ENCODE measurements at places on chromosomes 6 and 20.

GRCh38 chr20:44973053-44973452, 6.7 kb downstream of the STK4 start:
- no peaks in the 10 kb centered on the region for H3K4me1 ChIP-seq
- H3K4me3 ChIP-seq, result no peak overlapping the region
- DNase-seq, result no peak
- H3K36me3 ChIP-seq, result peaks cover 34% of the 10 kb centered on the region
- H3K27me3 ChIP-seq, result no peaks in the 10 kb centered on the region

- no peaks in the 10 kb centered on the region for H3K27me3 ChIP-seq
- H3K4me3 ChIP-seq, result no peak overlapping the region
- no peak for DNase-seq
- H3K27ac ChIP-seq, result no peak overlapping the region
These were observed 51.1 kb upstream of the TMEM170B start for GRCh38 chr6:11486486-11486885.

DNA sequence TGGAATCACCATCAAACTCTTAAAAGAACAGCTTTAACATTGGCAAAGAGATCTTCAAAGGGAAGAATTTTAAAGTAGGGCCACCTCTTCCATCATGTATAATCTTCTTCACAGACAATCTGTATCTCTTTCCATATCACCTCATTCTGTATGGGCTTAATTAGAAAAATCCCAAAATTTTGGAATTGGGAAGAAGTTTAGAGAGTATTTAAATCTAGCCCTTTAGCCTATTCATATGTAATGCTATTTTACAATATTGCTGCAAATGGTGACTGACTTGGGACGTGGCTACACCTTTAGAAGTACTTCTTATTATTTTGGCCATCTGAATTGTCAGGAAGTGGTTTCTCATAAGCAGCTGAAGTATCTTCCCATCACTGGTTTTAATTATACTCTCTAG, 474.3 kb downstream of the RFPL4B start:
- DNase-seq, result no peak
- H3K27me3 ChIP-seq, result no peaks in the 10 kb centered on the region
- no peaks in the 10 kb centered on the region for H3K4me1 ChIP-seq
- H3K27ac ChIP-seq, result no peak overlapping the region

- H3K36me3 ChIP-seq, result no peaks in the 10 kb centered on the region
- H3K27ac ChIP-seq, result no peak overlapping the region
- no peak overlapping the region for H3K4me3 ChIP-seq
- DNase-seq, result no peak
These were observed 375.5 kb downstream of the PAX1 start for GRCh38 chr20:22080985-22081384.

DNA sequence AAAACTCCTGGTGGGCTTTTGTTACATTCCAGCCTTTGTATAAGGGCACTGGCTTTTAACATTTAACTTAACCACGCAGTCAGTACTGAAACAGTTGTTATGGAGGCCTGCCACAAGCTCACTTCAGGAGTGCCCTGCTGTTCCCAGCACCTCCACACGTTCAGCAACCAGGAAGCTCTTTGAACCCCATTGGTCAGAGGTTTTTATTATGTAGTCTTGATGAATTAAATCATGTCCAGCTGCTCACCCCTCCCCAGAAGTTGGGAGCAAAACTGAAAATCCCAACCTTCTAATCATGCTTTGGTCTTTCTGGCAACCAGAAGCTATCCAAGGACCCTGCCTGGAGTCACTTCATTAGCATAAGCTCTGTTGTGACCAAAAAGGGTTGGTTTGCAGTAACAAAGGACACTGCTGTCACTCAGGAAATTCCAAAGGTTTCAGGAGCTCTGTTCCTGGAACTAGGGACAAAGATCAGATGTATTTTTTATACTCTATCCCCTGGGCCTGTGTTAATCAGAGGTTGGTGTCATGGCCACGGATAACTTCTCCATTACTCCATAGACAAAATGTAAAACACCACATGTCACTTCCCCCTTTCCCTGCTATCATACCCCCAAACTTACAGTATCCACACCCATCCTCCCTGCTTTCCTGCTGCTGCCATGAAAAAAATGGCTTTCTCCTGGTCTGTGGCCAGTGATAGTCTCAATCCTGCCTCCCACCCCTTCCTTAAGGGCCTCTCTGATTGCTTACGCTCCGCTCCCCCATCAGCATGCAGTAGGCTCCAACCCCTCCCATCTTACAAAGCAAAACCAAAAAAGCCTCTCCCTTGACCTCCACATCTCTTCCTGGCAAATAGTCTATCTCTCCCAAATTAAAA, 3.1 kb downstream of the ARMC12 start:
- H3K4me1 ChIP-seq, result no peaks in the 10 kb centered on the region
- H3K27ac ChIP-seq, result no peak overlapping the region
- H3K27me3 ChIP-seq, result no peaks in the 10 kb centered on the region
- H3K36me3 ChIP-seq, result no peaks in the 10 kb centered on the region

- no peak for DNase-seq
- H3K27ac ChIP-seq, result no peak overlapping the region
- no peak overlapping the region for H3K4me3 ChIP-seq
These were observed 133.1 kb upstream of the BACH2 start for GRCh38 chr6:90429713-90430112.

- DNase-seq, result no peak
- no peak overlapping the region for H3K27ac ChIP-seq
- H3K36me3 ChIP-seq, result no peaks in the 10 kb centered on the region
- H3K4me3 ChIP-seq, result no peak overlapping the region
- H3K4me1 ChIP-seq, result no peaks in the 10 kb centered on the region
These were observed 31.3 kb upstream of the CHD6 start for GRCh38 chr20:41649489-41649888.

DNA sequence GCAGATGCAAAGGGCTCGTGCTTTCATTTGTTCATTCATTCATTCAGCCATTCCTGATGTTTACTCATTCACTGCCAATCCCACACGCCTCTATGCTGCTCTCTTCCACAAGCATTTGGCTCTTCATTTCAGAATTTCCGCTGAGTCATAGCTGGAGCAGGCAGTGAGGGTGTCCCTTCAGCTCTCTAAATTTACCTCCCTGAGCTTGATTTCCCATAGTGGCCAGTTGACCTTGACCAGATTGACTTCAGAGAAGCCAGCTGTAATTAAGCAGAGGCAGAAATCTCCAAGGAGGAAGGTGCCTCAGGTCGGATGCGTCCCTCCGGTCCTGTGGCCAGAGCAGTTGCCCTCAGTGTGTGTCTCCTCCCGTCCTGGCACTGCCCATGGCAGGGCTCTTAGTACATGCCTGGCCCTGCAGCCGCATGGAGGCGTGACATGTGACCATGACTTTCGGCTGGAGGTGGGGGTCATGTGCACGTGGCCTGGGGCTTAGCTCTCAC, 267.2 kb upstream of the ECI2 start:
- no peak overlapping the region for H3K4me3 ChIP-seq
- no peaks in the 10 kb centered on the region for H3K4me1 ChIP-seq
- no peak for DNase-seq

DNA sequence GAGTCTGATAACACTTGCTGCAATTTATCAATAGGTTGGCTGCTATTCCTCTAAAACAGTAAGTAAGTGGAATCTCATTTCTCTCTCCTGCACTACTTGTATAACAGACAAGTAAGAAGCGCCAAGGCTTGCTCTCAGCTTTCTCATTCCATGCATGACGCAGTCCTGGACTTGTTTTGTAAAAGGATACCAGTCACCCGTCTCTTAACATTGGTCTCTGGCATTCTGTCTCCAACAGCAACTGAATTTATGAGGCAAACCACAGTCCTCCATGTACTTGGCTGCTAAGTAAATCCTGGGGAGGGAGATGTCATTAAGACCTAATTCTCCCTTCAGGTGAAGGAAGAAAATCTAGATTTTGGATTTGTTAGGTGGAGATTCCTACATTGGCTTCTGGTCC, 115.4 kb downstream of the OPN5 start:
- H3K27me3 ChIP-seq, result no peaks in the 10 kb centered on the region
- no peak for DNase-seq
- H3K4me3 ChIP-seq, result no peak overlapping the region

DNA sequence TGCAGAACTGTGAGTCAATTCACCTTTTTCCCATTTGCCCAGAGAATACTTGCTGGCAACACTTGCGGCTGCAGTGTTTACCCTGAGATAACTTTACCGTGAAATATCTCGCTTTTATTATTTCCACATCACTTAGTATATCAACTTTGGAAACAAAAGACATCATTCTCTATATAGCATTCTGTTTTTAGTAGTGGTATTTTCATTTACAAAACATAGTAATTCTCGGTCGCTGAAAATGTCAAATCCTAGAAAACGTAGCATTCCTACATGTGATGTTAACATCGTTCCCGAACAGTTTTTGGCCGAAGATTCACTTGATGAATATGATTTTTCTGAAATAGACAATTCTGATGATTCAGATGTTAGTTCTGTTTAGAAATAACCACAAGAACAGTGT, 52.0 kb downstream of the NHLRC1 start:
- no peaks in the 10 kb centered on the region for H3K27me3 ChIP-seq
- no peak overlapping the region for H3K27ac ChIP-seq
- no peak for DNase-seq
- no peaks in the 10 kb centered on the region for H3K4me1 ChIP-seq
- H3K4me3 ChIP-seq, result no peak overlapping the region
